ENCODE measurements at places on chromosomes 11 and 22.

DNA sequence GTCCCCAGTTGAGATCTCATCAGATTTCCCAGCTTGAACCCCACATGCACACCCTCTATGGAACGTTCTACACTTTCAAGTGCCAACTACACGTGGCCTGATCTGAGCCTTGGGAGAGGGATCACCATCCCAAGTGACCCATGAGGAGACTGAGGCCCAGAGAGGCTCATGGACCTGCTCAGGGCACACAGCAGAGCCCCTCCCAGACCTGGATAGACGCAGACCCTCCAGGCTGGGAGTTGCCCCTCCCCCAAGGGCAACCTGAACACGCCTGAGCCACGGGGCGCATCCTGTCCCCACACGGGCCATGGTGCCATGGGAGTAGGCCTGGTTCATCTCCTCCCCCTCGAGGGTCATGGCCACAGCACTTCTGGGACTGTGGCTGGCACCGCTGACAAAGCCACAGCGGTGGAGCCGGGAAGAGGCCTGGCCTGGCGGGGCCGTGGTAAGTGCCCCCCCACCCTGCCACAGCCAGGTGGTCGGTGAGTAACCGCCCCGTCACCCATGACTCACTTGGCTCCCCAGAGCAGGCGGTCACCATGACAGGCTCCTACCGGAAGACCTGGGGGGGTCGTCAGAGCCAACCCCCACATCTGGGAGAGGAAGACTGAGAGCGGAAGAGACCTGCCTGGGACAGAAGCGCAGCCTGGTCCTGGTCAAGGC, 8.1 kb downstream of the WNT7B start:
- DNase-seq, result no peak

DNA sequence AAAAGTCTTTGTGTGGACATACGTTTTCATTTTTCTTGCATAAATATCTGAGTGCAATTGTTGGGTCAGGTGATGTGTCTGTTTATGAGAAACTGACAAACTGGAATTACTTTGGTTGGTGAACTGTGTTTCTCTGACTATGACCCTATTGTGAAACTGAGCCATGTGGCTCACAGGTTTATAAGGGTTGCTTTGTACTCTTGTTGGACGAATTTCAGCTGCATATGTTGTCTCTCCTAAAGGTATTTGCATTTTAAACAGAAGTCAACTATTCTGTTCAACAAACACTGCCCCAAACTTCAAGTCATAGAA, 34.4 kb upstream of the RASD2 start:
- no peak for DNase-seq

DNA sequence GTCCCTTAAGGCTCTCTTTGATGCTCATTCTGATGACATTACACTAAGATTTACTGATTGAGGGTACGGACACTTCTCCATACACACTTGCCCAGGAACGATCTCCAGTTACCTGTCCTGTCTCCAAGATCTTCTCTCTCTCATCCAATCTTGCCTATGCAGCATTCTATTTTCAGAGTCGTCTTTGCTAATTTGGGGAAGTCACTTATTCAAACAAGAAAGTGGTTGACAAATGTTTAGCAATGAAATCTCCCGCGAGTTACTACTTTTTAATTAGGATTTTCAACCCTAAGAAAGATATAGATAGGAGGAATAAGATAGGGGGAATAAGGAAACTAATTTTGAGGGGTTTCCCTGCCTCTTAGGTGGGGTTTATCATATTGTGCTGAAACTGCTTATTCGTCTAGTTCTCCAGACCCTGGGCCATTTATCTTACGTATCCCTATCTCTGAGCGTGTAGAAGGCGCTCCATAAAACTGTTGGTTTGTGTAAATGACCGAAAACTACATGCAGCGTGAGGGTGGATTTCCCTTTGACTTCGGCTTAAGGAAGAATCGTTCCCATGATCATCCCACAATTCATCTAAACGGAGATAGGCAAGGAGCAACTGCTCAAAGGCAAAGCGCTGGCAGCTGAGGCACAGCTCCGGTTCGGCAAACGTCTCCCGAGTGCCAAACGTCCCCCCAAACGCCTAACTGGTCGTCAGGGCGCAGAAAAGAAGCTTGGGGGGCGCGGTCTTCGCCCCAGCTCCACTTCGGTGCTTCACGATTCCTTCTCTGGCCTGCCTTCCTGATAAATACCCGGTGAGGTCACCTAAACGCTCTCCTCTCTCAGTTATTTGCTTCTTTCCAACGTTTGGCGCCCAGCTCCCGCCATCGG, 804 bp downstream of the APIP start:
- DNase-seq, result no peak

DNA sequence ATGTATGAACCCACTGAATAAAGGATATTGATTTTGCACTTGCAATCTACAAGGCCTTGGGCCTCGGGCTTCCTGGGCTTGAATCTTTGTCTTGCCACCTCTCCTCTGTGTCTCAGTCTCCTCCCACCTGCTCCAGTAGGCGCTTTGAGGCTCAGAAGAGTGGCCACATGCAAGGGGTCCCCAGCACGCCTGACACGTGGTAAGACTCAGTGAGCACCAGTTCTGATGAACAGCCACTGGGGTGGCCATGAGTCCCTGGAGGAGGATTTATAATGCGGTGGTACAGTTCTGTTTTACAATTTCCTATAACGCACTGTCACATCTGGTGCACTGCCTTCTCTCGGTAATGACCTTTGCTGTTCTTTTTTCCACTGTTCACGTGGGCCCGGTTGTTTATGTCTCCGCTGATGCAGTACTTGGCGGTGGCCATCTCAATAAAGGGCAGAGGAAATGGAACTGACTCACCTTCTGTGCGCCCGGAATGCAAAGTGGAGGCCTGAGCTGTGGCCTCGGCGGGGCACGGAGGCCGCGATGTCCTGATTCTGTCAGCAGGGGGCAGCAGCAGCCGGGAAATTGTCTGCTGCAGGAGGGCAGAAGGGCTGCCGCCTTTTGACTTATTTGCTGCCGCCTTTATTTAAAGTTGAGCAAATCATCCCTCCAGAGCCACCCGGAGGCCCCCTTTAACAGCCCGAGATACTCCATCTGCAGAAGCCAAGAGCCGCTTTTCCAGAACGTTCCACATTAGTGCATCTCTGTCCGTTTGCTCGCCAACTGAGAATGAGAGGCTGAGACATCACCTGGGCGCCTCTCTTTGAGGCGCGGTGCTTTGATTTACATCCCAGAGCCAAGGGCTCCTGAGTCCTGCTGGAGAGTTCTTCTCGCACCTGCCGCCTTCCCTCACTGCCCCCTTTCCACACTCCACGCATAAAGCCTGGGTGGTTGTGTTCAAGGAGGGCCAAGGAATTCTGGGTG, 6.0 kb upstream of the IFT27 start:
- DNase-seq, result peak; percentile 9

DNA sequence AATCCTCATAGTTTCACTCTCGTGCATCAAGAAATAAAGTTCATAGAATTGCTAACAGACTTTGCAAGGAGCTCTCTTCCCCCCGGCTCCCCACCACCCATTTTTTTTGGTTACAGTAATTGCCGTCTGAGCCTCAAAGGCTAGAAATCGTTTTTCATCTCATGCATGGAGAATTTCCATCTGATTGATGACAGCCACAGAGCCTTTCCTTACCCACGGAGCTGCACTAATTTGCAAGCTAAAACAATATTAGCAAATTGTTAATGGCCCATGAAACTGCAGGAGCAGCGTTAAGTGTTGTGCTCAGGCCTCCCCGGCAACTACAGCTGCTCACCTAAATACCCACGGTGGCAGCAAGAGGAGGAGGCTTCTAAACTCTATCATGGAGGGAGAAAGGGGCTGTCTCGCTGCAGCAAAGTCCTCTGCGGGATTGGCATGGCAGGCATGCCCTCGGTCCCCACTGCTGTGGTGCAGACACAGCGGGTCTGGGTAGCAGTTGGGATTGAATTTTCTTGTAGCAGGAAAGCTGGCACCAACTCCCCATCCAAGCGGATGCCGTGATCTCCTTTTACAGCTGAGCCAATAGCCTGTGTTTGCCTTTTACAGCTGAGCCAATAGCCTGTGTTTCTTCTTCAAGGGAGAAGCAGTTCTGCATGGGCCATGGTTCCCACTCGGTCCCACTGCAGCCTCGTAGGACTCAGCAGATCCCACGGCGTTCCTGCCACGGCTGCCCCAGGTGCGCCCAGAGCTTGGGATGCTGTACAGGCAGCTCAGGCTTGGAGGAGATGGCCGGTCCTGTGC, 412.3 kb downstream of the BRD1 start:
- no peak for DNase-seq

- no peak for DNase-seq
Measured at GRCh38 chr11:8180469-8180868, 11.6 kb upstream of the RIC3 start.

- DNase-seq, result no peak
Measured at GRCh38 chr22:50343541-50343935, 411 bp downstream of the PPP6R2 start.

- DNase-seq, result no peak
Measured at GRCh38 chr22:37274380-37274862, 7.9 kb upstream of the CYTH4 start.

DNA sequence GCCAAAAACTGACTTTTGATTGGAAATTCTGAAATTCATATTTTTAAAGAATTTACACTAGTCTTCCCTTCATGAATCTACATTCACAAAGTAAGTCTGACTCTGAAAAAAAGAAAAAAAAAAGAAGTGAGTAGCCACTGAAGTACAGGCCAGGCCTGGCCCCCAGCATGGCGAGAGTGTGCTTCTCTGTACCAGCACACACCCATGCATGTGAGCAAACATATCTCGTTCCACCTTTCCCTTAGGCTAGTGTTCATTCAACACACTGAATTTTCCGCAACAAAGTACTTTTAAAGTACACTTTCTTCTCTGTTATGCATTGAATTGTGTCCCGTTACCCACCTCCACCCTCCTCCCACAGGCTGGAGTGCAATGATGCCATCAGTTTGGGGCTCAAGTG, 4.5 kb downstream of the C11orf16 start:
- DNase-seq, result no peak

GRCh38 chr11:99443276-99443675, 422.5 kb downstream of the CNTN5 start:
- DNase-seq, result no peak

- DNase-seq, result peak; percentile 96
Measured at GRCh38 chr11:40328890-40329614, 1130.4 kb downstream of the LRRC4C start.

- DNase-seq, result no peak
Measured at GRCh38 chr11:11975201-11976092, 33.0 kb downstream of the DKK3 start.

DNA sequence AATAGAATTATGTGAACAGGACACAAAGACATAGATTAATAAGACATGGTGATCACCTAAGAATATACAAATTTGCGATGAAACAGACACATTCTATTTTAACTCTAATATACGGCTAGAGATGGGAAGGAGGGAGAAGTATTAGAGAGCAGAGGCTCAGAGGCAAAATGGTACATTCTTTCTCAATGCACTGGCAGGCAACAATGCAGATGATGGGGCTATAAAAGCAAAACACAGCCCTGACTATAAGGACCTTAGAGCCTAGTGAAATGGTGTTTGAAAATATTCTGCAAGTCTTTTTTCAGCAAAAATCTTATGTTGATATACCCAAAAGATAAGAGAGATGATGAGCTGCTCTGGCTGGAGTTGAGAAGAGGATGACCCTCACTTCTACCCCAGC, 13.1 kb downstream of the TCF20 start:
- DNase-seq, result no peak

All from smooth muscle cell of the brain vasculature (primary cell).